Activated CD4-positive, alpha-beta memory T cell treated with anti-CD3 and anti-CD28 coated beads for 36 hours (primary cell): ENCODE measurements at places on chromosomes 7 and 10. TPM values are rescaled to one million over a fixed set of nuclear protein-coding genes. Genes with fewer than 3 reads are reported as not detected.

The NEBL gene
- not detected for total RNA-seq

The UTF1 gene
- total RNA-seq = not detected

The C10orf71 gene
- total RNA-seq = not detected

The TFPI2 gene
- total RNA-seq = not detected

The LHFPL3 gene
- not detected for total RNA-seq

The NPS gene
- total RNA-seq = not detected

The LSM5 gene
- total RNA-seq = 111 TPM

The C10orf53 gene
- not detected for total RNA-seq

The ANXA7 gene
- total RNA-seq = 138 TPM

The BTBD16 gene
- not detected for total RNA-seq

The CH25H gene
- 0.12 TPM for total RNA-seq

The HTR5A gene
- total RNA-seq = not detected

The HDAC9 gene
- 1.0 TPM for total RNA-seq

The ADARB2 gene
- total RNA-seq = 2.2 TPM

The EPHB4 gene
- total RNA-seq = 3.6 TPM

The OR6B1 gene
- not detected for total RNA-seq

The ADCYAP1R1 gene
- not detected for total RNA-seq

The C10orf90 gene
- not detected for total RNA-seq

The ECHDC3 gene
- 1.4 TPM for total RNA-seq

The CCNJ gene
- total RNA-seq = 4.3 TPM

The ZNF438 gene
- 3.7 TPM for total RNA-seq

The MACROH2A2 gene
- total RNA-seq = 4.1 TPM

The SEPTIN14 gene
- not detected for total RNA-seq

The FKBP9 gene
- 0.94 TPM for total RNA-seq
